ENCODE measurements at places on chromosomes 13 and 19. TPM values are rescaled to one million over a fixed set of nuclear protein-coding genes. Genes with fewer than 3 reads are reported as not detected.

DNA sequence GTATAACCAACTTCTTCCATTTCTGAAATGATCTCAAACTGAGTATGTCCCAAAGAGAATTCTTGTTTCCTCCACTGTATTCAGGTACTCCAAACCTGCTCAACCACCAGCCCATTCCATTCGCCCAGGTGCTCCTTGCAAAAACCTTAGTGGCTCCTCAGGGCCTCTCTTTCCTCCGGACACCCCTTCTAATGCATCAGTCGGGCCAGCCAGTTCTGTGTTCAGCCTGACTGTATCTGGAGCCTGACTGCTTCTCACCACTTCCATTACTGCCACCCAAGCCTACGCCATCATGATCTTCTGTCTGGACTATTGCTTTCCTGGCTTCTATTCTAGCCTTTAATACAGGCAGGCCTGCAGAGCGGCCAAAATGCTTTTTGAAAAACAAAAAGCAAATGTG, 1.5 kb downstream of the PHF11 start:
- no peak for DNase-seq

DNA sequence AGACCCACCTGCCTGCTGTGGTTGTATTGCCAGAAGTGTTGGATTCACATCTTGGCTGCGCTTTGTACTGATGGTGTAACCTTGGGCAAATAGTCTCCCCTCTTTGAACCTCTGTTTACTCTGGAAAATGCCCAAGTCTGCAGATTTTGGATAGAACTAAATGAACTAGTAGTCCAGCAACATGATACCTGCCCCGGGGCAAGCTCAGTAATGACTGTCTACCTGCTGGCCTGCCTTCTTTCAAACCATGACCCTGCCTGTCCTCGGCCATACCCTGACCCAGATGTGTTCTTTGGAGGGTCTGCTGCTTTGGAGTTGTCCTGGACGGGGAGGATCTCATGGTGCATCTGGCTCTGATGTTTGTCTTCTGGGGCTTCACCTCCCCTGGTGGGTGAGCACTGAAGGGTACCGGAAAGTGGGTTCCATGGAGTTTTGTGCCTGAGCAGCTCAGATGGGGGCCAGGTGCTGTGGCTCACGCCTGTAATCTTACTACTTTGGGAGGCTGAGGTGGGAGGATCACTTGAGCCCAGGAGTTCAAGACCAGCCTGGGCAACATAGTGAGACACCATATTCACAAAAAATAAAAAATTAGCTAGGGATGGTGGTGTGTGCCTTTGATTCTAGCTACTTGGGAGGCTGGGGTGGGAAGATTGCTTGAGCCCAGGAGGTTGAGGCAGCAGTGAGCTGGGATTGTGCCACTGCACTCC, 59.5 kb downstream of the TNFRSF19 start:
- DNase-seq = no peak

DNA sequence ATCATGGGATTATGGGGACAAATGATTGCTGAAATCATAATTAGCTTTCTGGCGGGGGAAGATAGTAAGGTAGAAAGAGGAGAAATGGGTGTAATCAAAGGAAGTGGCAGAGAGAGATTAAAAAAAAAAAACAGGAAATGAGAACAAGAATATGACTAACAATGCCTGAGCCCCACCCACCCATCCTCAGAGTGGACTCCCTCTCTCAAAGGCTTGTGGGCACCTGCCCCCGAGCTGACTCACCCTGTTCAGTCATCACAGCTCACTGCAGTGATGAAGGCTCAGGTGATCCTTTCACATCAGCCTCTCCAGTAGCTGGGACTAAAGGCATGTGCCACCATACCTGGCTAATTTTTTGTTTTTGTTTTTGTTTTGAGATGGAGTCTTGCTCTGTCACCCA, 26.4 kb upstream of the TPT1 start:
- DNase-seq = peak; percentile 57

GRCh38 chr13:76820759-76821158, 65.4 kb downstream of the KCTD12 start:
- DNase-seq = no peak

GRCh38 chr19:51402117-51402516, 11.7 kb upstream of the C19orf84 start:
- DNase-seq = no peak

- DNase-seq = no peak
These were observed 8.7 kb downstream of the MARCHF2 start for GRCh38 chr19:8421484-8422461.

DNA sequence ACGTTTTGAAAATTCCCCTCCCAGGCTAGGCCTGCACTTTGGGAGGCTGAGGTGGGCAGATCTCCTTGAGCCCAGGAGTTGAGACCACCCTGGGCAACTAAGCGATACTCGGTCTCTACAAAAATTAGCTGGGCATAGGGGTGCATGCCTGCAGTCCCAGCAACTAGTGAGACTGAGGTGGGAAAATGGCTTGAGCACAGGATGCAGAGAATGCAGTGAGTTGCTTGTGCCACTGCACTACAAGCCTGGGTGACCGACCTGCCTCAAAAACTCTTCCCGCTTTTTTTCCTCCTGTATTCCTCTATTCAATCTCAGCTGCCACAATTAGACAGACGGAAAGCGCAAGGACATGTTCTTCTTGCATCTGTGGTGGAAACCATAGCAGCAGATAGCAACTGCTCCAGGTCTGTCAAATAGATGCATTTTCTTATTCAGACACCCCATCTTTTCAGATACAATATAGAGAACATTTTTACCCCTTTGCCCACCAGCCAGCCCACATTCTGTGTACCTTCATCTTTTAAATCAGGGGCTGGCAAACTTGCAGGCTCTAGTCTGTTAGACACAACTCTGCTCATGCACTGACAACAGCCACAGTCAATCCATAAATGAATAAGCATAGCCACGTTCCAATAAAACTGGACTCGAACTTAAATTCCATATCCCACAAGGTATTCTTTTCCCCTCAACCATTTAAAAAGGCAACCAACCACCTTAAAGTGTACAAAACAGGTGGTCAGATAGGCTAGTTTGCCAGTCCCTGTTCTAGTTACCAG, 4.8 kb downstream of the TPT1 start:
- DNase-seq = no peak

DNA sequence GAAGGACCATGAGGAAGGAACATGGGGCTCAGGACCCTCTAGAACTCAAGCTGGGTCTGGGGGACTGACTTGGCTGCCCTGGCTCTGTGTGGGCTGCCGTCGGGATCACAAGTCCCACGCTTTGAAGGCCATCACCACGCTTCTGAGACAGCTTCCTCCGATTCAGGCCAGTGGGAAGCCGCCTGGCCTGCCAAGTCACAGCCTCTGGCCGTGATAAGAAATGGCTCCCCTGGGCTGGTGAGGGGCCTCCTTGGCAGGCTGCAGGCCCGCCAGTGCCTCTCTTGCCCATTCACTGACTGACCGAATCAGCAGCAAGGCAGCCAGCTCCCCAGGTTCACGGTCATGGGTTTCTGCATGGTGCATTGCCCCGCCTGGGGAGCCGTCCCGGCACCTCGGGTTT, 48.8 kb downstream of the COMP start:
- no peak for DNase-seq

GRCh38 chr13:27349458-27349857, 75.0 kb upstream of the GTF3A start:
- peak; percentile 51 for DNase-seq

- no peak for DNase-seq
These were observed 6.9 kb downstream of the UBE2L5 start for GRCh38 chr13:30429235-30429634.

GRCh38 chr19:45117167-45117594, 24.2 kb downstream of the PPP1R37 start:
- peak; percentile 55 for DNase-seq

DNA sequence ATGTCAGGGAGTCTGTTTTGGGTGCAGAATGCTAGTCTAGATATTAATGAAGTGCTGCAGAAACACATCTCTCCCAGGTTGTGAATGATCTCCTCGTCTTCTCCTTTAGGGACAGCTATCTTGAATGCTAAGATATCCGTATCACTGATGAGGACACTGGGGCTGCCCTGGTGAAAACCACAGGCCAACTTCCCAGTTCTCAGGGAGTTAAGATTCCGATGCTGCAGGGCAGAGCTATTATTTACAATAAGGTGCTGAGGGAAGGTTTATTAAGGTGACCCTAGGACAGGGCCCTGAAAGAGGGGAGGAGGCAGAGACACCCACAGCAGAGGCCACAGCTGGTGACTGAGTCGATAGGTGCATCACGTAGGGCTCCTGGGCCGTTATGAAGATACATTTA, 66.1 kb downstream of the TNFRSF19 start:
- no peak for DNase-seq

DNA sequence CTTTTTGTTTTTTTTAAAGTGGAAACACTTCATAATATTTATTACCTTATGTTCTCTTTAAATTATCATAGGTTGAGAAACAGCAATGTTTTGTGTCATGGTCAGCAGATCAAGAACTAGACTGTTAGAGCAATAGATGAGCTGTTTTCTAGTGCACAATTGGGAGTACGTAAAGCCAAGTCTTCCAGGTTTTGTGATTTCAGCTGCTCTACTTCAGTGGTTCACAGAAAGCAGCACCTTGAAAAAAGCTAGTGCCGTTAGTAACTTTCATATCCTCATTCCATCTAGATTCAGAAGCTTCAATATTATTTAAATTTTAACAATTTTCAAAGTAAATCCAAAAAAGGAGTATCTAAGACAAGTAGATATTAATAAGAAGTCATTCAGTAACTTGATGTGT, 1.9 kb downstream of the GPR18 start:
- no peak for DNase-seq

ZNF579 gene
- total RNA-seq = 27.5 TPM

ZNF577 gene
- 7.3 TPM for total RNA-seq

ALG11 gene
- 30.6 TPM for total RNA-seq

CD70 gene
- 2.0 TPM for total RNA-seq

SIAH3 gene
- total RNA-seq = 4.6 TPM

CEACAM8 gene
- not detected for total RNA-seq

CEACAM21 gene
- 4.3 TPM for total RNA-seq

F10 gene
- total RNA-seq = not detected

KIR3DL2 gene
- total RNA-seq = not detected
